ENCODE measurements at places on chromosomes 13 and 19.

DNA sequence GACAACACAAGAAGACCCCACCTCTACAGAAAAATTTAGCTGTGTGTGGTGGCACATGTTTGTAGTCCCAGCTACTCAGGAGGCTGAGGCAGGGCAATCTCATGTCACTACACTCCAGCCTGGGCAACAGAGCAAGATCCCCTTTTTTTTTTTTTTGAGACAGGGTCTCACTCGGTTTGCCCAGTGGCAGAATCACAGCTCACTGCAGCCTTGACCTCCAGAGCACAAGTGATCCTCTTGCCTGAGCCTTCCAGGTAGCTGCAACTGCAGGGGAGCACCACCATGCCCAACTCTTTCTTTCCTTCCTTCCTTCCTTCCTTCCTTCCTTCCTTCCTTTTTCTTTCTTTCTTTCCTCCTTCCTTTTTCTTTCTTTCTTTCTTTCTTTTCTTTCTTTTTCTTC lies 4.2 kb upstream of the CLEC4G start:
- no peak for DNase-seq

- no peak for DNase-seq
Observed at GRCh38 chr19:37466277-37466797, 907 bp downstream of the ZNF569 start.

- DNase-seq: no peak
Observed at GRCh38 chr19:27974082-27974513, 1238.9 kb downstream of the UQCRFS1 start.

DNA sequence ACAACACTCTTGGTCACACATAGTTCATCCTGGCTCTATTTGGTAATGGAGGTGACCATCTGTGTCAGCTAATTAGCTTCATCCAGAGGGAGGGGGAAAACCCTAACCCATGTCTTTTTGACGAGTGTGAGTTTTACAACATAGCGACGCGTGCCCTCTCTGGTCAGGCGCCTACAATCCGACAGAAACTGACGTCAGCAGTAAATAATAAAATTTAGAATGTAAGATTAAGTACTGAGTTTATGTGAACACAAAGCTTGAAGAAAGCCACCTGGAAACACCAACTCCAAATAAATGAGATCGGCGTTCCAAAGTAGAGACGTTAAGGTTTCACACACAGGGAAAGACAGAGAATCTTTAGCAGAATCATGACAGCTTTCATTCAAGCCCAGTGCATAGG lies 1.8 kb upstream of the ZNF83 start:
- DNase-seq: no peak

- DNase-seq: peak; percentile 62
Observed at GRCh38 chr19:49113762-49114629, at the start of gene LIN7B. Gene LIN7B, plus strand, starts transcription at chr19:49114370. Its CDS starts 35 bp downstream, at chr19:49114405.

DNA sequence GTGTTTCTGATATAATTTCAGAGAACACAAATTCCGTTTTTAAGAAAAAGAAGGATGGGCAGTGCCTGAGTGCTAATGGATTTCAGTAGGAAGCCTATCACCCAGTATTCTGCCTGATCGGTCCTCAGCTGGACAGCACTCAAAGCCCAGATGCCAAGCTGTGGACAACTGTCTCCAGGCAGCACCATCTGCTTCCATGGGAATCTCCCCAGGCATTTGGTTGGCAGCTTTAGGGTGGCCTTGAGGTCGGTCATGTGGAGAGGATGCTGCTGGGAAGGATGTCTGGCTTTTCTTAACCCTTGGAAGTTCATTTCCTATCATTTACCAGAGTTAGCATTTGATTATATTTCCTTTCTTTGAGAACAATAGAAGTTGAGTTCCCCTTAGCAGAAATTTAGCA lies 311.7 kb downstream of the TBC1D4 start:
- DNase-seq: no peak

Data from stimulated activated naive CD4-positive, alpha-beta T cell treated with Interleukin-2 at 50 U/mL for 16 hours (primary cell).